GM12891 (cell line): ENCODE measurements at places on chromosomes 13 and 19.

DNA sequence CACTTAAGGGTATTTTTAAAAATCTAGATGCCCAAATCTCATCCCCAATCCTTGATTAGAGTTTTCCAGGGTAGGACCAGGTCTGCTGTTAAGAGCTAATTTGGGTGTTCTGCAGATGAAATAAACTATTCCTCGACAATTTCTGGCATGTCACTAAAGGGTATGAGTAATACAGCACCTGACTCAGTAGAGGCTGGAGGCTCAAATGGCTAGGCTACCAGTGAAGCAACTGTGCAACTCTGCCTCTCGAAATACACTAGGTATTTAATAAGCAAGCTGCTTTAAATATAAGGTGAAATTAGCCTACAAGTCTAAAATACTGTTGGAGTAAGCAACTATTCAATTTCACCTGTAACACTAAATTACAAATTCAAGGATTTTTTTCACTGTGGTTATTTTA is 1.5 kb downstream of the RNF6 start:
- DNase-seq, result no peak

DNA sequence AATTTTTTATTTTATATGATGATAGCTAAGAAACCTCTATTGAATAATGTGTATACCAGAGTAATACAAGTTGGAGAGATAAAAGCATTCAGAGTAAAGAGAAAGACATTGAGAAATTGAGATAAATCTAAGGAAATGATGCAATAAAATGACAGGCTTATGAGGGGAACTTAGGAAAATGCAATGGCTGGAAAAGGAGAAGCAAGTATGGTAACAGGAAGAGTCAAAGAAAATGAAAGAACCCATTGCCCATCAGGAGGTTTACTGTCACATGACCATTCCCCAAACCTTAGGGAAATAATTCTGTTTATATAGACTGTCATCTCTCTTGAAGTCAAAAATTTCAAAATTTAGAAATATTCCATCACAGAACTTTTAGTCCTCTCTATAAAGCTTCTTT is 808.0 kb upstream of the PRR20A start:
- DNase-seq, result no peak

DNA sequence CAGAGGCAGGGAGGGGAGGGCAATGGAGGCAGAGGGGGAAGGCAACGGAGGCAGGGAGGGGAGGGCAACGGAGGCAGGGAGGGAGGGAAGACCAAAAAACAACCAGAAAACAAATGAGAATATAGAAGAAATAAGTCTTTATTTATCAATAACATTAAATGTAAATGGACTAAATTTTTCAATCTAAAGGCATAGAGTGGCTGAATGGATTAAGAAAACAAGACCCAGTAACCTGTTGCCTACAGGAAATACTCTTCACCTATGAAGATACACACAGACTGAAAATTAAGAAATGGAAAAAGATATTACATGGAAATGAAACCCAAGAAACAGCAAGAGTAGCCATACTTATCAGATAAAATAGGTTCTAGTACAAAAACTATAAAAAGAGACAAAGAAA is 536.3 kb downstream of the TBC1D4 start:
- no peak for DNase-seq

DNA sequence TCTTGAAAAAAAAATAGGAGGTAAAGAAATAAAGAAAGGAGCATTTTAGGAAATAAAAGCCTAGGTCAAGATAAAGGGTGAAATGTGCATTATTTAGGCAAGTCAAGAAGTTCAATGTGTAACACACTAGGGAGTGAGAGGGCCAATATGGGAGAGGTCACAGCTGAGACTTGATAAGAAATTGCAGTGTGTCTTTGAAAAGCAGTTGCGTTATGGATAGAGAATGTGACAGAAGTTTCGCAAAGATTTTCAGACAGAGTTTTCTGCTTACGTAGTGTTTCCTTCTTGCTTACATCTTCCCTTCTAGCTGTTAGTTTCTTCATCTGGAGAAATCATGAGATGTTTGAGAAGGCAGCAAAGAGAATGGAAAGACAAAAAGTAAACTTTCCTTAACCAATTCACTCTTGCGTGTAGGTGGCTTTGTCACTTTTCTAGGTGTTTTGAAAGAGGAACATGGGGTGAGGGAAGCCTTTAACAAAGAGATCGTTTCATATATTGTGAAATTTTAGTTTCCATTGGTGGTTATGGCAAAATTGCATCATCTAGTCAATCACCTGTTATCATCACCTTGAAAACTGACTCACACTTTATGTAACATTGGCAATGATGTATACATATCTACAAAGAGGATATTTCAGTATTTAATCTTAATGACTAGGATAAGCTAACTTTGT is 975.5 kb downstream of the OLFM4 start:
- DNase-seq, result no peak

DNA sequence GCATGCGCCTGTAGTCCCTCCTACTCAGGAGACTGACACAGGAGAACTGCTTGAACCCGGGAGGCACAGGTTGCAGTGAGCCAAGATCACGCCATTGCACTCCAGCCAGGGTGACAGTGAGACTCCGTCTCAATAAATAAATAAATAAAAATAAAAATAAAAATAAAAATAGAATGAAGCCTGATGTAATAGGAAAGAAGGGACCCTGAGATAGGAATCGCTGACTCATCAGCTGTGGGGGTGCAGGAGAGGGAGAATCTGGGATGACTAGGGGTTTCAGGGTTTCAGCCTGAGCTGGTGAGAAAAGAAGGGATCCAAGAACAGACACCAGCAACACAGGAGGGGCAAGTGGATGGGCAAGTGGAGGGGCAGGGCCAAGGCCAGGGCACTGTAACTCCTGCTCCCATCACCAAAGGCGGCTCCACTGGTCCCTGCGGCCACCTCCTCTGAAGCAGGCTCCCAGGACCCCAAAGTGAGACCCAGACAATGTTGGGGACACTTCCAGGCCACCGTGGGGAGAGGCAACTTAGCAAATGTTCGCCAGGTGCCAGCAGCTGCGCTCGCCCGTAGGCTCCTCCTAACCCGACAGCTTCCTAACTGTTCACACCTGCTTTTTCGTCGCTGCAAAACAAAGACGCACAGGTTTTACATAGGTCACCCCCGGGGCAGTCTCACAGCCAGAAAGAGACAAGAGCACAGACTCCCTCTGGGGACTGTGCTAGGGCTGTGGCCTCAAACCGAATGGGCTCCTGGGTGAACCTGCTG is 1.2 kb downstream of the HAUS8 start:
- no peak for DNase-seq
